ENCODE measurements at places on chromosomes 6 and 20. TPM values are rescaled to one million over a fixed set of nuclear protein-coding genes. Genes with fewer than 3 reads are reported as not detected.

HUS1B gene
- total RNA-seq, result 3.1 TPM

DNA sequence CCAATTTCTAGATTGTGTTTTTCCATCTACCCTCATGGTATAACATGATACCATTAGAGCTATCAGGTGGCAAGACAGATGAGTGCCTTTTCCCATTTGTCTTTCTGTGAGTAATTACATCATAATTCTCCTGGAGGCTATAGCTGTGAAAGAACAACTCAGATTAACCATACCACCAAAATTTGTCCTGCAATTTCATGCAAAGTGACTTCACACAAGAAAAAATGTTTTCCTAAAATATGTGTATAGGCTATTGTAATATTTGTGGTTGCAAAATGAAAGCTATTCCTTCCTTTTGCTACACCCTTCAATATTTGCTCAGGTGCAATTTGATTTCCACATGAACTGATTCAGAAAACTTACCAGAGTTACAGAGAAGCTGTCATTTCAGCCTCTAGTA is 547.7 kb upstream of the ID4 start:
- no peak overlapping the region for H3K4me3 ChIP-seq
- no peaks in the 10 kb centered on the region for H3K4me1 ChIP-seq
- H3K27ac ChIP-seq, result no peak overlapping the region

GRCh38 chr6:111157412-111157811 is 70.1 kb downstream of the SLC16A10 start:
- H3K4me3 ChIP-seq, result no peak overlapping the region
- H3K36me3 ChIP-seq, result no peaks in the 10 kb centered on the region
- peaks cover 8% of the 10 kb centered on the region for H3K4me1 ChIP-seq
- H3K27ac ChIP-seq, result no peak overlapping the region
- DNase-seq, result no peak

SCRT2 gene
- total RNA-seq, result not detected

HLA-DQA2 gene
- total RNA-seq, result 0.71 TPM

- H3K27me3 ChIP-seq, result no peaks in the 10 kb centered on the region
- no peak overlapping the region for H3K4me3 ChIP-seq
- no peak overlapping the region for H3K27ac ChIP-seq
- H3K4me1 ChIP-seq, result no peaks in the 10 kb centered on the region
- H3K36me3 ChIP-seq, result peaks cover 7% of the 10 kb centered on the region
- no peak for DNase-seq
These were observed 85.3 kb downstream of the CDS2 start for GRCh38 chr20:5211803-5212714.

DNA sequence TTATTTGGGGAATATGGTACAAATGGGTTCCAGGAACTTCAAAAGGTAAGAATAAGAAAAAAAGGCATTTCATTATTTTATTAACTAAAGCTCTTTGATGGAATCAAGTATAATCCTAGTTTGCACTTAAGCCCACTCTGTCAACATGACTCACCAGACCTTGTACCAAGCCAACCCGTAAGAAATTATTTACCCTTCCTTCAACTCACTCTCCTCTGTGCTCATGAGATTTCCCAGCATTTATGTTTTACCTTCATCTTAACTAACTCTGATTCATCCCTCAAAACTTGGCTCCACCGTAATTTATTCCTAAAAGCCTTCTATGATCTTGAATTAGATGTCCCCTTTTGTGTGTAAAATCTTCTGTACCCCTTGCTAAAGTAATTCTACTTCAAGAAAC is 308.7 kb downstream of the PKHD1 start:
- H3K4me3 ChIP-seq, result no peak overlapping the region
- H3K27ac ChIP-seq, result no peak overlapping the region
- H3K4me1 ChIP-seq, result no peaks in the 10 kb centered on the region
- no peaks in the 10 kb centered on the region for H3K27me3 ChIP-seq
- H3K36me3 ChIP-seq, result no peaks in the 10 kb centered on the region
- no peak for DNase-seq

GRCh38 chr6:96926425-96926824 is 1.9 kb downstream of the KLHL32 start:
- no peak overlapping the region for H3K4me3 ChIP-seq
- no peaks in the 10 kb centered on the region for H3K36me3 ChIP-seq
- no peaks in the 10 kb centered on the region for H3K27me3 ChIP-seq

- no peak overlapping the region for H3K27ac ChIP-seq
- no peak for DNase-seq
- H3K36me3 ChIP-seq, result no peaks in the 10 kb centered on the region
- H3K4me3 ChIP-seq, result no peak overlapping the region
These were observed 168.5 kb upstream of the ATXN1 start for GRCh38 chr6:16929809-16930208.

PI16 gene
- total RNA-seq, result 5.2 TPM

GRCh38 chr6:16769131-16769985 is 8.1 kb upstream of the ATXN1 start:
- H3K27ac ChIP-seq, result no peak overlapping the region
- no peaks in the 10 kb centered on the region for H3K36me3 ChIP-seq
- DNase-seq, result peak; percentile 52
- no peaks in the 10 kb centered on the region for H3K27me3 ChIP-seq
- no peak overlapping the region for H3K4me3 ChIP-seq

- no peaks in the 10 kb centered on the region for H3K36me3 ChIP-seq
- H3K27me3 ChIP-seq, result no peaks in the 10 kb centered on the region
- DNase-seq, result no peak
- peaks cover 2% of the 10 kb centered on the region for H3K4me1 ChIP-seq
- H3K4me3 ChIP-seq, result no peak overlapping the region
- no peak overlapping the region for H3K27ac ChIP-seq
These were observed 90.4 kb downstream of the CD164 start for GRCh38 chr6:109291902-109292301.

BFSP1 gene
- 0.27 TPM for total RNA-seq

DNA sequence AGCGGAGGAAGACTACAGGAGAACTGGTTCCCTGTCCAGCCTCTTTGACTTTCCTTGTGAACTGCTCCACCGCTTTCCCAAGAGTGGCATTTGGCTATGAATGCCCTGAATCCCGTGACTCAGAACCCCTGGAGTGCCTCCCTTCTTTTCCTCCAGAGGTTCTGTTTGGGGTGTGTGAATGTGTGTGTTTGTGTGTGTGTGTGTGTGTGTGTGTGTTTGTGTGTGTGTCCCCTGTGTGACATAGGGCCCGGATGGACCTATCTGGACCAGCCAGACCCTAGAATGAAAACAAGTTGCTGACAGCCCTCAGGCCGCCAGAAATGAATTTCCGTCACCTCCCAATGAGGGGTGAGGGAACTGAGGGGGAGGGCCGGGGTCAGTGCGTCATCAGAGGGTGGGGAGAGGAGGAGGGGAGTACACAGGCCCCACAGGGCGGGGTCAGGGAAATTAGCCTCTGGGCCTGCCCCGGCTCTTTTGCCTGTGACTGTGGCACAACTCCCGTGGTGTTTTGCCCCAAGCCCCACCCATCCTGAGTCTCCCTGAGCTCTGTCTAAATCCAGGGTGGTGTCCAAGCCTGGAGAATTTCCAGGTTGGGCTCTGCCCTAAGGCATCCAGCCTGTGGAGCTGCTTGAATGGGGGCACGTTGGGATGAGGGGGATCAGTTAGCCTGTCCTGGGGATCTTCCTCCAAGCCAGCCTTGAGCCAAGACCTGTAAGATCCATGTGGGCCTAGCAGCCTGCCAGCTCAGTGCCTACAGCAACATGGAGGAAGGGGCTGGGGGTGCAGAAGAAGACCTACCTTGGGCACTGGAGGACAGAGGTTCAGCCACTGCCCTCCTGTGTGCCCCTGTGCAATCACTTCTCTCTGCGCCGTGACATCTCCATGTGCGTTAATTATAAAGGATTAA is 15.2 kb upstream of the MRPS18A start:
- no peak overlapping the region for H3K27ac ChIP-seq
- DNase-seq, result no peak
- H3K27me3 ChIP-seq, result peaks cover 10% of the 10 kb centered on the region
- H3K4me1 ChIP-seq, result peaks cover 5% of the 10 kb centered on the region
- H3K36me3 ChIP-seq, result no peaks in the 10 kb centered on the region

DNA sequence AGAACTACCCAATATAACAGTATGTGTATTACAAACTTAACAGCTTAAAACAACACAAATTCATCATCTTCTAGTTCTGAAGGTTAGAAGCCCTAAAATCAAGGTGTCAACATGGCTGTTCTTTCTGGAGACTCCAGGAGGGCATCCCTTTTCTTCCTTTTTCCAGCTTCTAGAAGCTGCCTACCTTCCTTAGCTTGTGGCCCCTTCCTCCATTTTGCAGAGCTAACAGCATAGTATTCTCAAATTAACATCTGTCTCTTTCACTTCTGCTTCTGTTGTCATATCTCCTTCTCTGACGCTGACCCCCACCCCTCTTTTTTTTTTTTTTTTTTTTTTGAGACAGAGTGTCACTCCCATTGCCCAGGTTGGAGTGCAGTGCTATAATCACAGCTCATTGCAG is 52.8 kb upstream of the AKIRIN2 start:
- H3K36me3 ChIP-seq, result no peaks in the 10 kb centered on the region
- no peak overlapping the region for H3K4me3 ChIP-seq
- DNase-seq, result no peak
- H3K27ac ChIP-seq, result no peak overlapping the region
- peaks cover 6% of the 10 kb centered on the region for H3K4me1 ChIP-seq
- H3K27me3 ChIP-seq, result no peaks in the 10 kb centered on the region

GRCh38 chr20:16692442-16692841 is 37.4 kb upstream of the SNRPB2 start:
- no peaks in the 10 kb centered on the region for H3K36me3 ChIP-seq
- H3K4me1 ChIP-seq, result no peaks in the 10 kb centered on the region
- peaks cover 4% of the 10 kb centered on the region for H3K27me3 ChIP-seq
- no peak overlapping the region for H3K4me3 ChIP-seq
- no peak for DNase-seq
- no peak overlapping the region for H3K27ac ChIP-seq

DEFB124 gene
- total RNA-seq, result not detected

DNA sequence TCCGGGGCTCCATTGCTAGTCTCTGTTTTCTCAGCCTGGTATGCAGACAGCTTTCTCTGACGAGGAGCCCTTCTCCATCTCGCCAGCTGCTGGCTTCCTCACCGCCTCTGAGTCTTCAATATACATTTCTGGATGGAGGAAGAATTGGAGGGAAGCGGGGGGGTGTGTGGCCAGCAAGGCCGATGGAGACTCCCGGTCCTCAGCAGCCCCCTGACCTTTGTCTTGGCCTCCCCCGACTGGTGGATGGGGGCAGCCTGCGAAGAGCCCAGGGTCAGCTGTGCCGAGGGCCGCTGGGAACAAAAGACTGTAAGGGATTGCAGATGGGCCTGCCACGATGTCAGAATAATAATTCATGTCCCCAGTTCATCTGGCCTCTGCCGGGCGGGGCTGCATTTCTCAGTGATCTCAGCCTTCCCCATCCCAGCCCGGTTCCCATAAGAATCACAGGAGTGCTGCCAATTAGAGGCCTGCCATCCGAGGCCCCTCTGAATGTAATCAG is 54.3 kb upstream of the STX16 start:
- H3K36me3 ChIP-seq, result no peaks in the 10 kb centered on the region
- H3K27me3 ChIP-seq, result no peaks in the 10 kb centered on the region
- DNase-seq, result no peak
- no peak overlapping the region for H3K27ac ChIP-seq
- no peak overlapping the region for H3K4me3 ChIP-seq

DNA sequence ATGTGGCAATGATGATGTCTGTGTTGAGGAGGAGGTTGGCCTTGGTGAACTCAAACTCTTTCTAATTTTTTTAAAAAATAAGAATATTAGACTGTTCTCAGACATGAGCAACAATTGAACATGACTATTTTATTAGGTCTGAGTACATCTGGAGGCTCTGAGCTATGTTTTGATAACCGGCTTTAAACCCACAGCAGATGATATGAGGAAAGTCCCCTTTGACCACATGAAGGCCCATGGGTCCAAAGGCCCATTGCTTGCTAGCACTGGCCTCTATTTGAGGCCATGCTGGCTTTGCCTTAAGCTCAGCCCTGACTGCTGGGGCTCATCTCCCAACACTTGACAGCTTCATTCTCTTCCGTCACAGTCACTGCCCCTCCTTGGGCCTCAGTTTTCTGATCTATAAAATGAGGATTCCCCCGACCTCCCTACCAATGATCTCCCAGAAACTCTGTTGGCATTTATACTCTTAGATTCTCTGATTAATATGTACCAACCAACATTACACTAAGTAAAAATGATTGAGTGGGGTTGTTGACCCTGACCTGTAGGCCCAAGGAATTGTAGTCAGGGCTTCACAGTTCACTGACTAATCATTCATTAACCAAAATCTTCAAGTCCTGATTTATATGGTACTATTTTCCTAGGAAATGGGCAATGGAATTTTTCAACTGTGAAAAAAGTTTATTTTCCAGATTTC is 23.9 kb upstream of the TINAG start:
- no peaks in the 10 kb centered on the region for H3K4me1 ChIP-seq
- no peak for DNase-seq
- H3K27me3 ChIP-seq, result no peaks in the 10 kb centered on the region
- no peak overlapping the region for H3K27ac ChIP-seq
- H3K36me3 ChIP-seq, result no peaks in the 10 kb centered on the region

NOL7 gene
- total RNA-seq, result 65.5 TPM

GRCh38 chr20:12555369-12555768 is 453.4 kb upstream of the SPTLC3 start:
- H3K4me1 ChIP-seq, result no peaks in the 10 kb centered on the region
- H3K36me3 ChIP-seq, result no peaks in the 10 kb centered on the region
- H3K4me3 ChIP-seq, result no peak overlapping the region
- DNase-seq, result no peak

- no peaks in the 10 kb centered on the region for H3K36me3 ChIP-seq
- no peak overlapping the region for H3K4me3 ChIP-seq
- no peak for DNase-seq
These were observed 234.6 kb upstream of the ID4 start for GRCh38 chr6:19602434-19603013.

- no peak overlapping the region for H3K27ac ChIP-seq
- no peaks in the 10 kb centered on the region for H3K36me3 ChIP-seq
- no peaks in the 10 kb centered on the region for H3K4me1 ChIP-seq
These were observed 442.1 kb downstream of the BCKDHB start for GRCh38 chr6:80548532-80548931.

Measured in CD4-positive, alpha-beta T cell (primary cell).